ENCODE measurements at places on chromosomes 5 and 9.

- DNase-seq, result no peak
Observed at GRCh38 chr9:16771356-16771755, 99.1 kb downstream of the BNC2 start.

DNA sequence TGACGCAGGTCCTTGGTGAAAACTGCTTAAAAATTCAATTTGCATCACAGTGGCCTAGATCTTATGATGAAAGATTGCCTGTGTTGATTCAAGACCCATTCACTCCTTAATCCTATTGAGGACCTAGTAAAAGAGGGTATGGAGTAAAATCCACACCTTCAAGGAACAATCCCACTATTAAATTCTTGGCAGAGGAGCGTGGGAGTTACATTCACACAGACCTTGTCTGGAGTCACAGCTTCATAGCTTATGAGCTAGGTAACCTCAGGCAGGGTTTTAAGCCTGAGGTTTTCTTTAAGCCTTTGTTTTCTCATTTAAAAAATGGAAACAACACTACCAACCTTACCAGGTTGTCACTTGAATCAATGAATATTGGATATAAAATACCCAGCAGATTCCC lies 566.5 kb upstream of the ZNF462 start:
- no peak for DNase-seq

DNA sequence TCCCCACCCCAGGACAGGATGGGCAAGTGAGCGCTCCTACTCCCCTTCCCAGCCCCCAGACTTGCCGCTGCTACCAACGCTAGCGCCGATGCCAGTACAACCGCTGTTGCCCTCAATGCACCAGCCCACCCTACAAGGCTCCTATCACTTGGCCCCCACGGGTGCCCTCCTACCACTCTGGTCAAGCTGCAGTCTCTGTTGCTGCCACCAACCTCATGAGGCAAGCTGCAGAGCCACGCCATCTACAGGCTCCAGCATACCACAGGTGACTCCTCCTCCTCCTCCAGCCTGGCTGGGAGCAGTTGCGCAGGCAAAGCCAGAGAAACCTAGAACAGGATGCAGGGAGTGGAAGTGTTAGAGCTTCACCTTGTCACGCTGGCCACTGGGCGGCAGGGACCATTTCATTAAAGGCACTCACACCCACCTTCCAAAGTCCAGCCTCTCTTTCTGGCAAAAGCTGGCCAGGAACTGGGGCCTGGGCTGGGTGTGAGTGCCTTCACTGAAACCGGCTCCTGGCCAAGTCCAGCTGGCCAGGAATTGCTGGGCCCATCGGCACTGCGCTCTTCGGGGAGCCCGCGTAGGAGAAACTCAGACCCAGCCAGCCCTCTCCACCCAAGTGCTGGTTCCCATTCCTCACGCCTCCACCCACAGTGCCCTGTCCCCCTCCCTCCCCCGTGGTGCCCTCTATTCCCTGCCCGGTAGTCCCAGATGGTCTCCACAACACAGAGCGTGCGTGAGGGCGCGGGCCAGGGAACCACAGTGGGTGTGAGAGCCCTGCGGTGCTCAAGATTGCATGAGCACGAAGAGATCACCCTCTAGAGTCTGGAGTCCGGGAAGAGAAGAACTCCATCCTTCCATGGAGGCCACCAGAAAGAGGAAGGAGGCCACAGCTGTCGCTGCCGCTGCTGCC lies 1.6 kb upstream of the PCAT7 start:
- DNase-seq, result no peak

DNA sequence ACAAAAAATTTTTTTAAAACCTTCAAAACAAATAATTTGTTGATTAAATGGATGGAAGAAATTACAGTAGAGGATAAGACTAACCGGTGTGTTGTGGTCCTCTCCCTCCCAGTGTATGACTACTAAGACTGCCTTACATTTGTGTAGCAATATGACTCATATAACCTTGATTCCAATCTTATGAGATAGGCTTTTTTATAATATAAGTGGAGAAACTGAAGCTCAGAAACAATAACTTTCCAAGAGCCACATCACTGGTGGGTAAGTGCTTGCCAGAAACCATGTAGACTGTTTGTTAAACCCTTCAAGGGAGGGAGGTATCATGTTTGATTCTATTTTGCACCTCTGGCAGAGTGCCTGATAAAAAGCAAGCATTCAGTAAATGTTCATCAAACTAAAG lies 47.5 kb downstream of the NLN start:
- no peak for DNase-seq

GRCh38 chr5:21071421-21071820 lies 1083.4 kb upstream of the CDH18 start:
- no peak for DNase-seq

GRCh38 chr5:53543401-53543800 lies 17.0 kb upstream of the NDUFS4 start:
- no peak for DNase-seq

GRCh38 chr5:107985144-107985543 lies 314.4 kb upstream of the EFNA5 start:
- no peak for DNase-seq

DNA sequence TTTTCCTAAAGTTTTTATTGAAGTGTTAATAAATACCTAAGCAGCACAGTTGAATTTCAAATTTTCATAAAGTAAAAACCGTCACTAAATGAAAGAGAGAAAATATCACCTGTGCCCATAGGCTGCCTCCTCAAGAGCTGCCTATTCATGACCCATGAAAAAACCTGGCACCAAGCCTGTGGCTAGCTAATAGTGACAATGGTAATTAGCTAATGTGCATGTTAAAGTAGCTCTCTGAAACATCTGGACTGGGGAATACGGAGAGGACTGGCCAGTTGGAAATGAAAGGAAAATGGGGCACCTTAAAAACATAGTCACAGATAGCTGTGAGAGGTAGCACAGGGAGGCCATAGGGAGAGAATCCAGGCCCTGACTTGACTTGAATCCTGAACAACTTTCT lies 5.4 kb upstream of the GNE start:
- peak; percentile 81 for DNase-seq

DNA sequence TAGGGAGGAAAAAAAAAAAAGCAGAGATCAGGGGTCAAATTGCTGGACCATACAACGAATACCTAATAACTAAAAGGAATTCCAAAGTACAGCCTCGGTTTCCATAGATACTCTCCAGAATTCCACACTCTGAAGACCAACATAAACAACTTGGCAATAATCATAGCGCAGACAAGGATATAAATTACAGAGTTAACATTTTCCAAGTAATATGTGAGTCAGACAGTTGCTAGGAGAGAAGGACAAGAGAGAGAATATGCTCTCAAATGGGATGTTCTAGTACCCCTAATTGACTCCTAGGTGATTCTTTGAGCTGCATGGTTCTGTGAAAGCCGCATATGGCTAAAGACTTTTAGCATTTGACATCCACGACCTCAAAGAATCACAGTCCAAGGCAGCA lies 165.2 kb downstream of the FRMD3 start:
- DNase-seq, result no peak

- DNase-seq, result no peak
Observed at GRCh38 chr5:139746691-139747582, 48.7 kb upstream of the PSD2 start.

GRCh38 chr9:100939636-100940035 lies 88.9 kb upstream of the PLPPR1 start:
- no peak for DNase-seq

GRCh38 chr9:115594557-115594956 lies 476.6 kb upstream of the TNC start:
- DNase-seq, result no peak

DNA sequence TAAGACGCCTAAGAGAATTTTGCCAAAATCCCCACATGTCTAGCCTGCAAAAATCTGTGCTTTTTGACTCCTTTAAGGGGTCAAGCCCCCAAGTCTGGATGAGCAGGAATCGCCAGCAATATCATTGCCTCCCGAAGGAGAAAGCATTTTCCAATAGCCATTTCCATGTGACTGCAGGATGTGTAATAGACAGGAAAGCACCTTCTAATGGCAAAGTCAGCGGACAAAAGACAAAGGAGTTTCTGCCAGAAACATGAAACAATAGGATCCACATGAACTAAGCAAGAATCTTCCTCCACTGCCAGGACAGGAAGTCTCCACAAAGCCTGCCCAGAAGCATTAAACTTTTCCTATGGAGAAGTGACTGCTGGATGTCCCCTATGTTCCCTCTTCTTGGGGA lies 177.1 kb upstream of the PCSK5 start:
- no peak for DNase-seq

DNA sequence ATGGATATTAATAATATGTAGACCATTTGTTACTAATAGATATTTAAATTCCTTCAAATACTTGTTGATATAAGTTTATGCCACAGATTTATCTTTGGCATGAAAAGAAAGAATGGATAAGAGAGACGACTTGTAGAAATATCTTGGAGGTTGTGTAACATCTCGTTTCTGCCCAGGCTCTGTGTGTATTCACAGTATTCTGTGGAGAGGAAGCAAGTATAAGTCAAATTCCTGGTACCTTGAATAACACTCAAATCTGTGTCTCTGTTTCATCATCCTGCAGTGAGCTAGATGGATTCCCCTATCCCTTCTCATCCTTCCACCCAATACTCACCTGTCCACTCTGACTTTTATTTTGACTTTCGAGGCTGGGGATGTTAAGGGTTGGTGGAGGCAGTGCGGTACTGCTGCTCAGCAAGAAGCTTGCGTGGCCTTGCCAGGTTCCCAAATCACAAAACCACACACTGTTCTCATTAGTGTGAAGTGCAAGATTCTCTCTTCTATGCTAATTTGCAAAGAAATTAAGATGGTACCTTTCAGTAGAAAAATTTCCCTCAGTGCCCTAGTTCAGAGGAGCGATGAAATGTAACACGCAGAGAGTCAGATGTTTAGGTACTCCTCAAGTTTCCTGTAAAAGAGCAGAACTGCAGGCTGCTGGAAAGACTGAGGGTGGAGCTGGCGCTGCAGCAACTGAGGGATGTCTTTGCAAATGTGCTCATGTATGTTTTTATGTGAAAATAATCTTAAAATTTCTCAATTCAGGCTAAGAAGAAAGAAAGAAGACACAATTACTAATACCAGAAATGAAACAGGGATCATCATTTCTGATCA lies 42.6 kb upstream of the ANKRD18A start:
- no peak for DNase-seq

- no peak for DNase-seq
Observed at GRCh38 chr5:149616727-149617285, 35.5 kb downstream of the ARHGEF37 start.

DNA sequence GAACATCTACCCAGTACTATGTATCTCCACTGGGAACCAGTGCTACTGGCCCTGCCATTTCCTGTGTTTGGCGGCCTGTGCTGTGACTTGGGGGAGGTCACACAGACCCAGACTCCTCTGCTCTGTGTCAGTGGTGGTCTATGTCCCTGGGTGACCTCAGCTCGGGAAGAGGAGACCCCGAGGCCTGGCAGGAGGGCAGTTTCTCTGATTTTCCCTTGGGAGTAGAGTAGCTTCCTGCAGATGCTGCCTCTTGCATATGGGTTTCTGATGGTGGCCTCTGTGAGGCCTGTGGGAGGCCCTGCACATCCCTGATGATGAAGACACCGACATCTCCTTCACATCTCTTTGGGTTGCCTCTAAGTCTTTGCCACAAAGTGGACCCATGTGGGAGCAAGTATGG lies 13.0 kb upstream of the SMIM32 start:
- no peak for DNase-seq

DNA sequence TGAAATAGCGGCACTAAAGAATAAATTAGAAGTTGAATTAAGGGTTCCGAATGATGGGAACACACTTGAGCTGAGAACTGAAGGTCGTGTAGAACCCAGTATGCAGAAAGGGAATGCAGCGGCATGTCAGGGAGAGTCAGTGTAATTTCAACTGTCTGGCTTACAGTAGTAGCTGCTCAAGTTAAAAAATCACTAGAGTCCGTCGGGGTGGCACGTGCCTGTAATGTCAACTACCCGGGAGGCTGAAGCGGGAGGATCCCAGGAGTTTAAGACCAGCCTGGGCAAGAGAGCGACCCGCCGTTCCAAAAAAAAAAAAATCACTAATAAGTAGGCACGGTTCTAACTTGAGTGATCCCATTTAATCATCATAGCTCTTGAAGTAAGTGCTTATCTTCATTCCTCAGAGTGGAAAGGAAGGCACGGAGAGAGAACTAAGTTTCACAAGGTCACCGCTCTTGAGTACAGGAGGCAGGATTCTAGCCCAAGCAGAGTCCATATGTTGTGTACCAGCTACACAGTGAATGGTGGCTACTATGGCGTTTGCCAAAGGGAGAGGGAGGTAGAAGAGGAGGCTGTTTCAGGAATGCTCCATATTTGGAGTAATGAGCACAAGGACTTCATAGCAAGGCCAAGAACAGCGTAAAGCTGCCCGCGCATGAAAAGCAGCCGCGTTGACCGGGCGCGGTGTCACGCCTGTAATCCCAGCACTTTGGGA lies 831 bp downstream of the RMRP start:
- DNase-seq, result no peak

GRCh38 chr5:138981131-138981530 lies 106.0 kb upstream of the LRRTM2 start:
- DNase-seq, result no peak

DNA sequence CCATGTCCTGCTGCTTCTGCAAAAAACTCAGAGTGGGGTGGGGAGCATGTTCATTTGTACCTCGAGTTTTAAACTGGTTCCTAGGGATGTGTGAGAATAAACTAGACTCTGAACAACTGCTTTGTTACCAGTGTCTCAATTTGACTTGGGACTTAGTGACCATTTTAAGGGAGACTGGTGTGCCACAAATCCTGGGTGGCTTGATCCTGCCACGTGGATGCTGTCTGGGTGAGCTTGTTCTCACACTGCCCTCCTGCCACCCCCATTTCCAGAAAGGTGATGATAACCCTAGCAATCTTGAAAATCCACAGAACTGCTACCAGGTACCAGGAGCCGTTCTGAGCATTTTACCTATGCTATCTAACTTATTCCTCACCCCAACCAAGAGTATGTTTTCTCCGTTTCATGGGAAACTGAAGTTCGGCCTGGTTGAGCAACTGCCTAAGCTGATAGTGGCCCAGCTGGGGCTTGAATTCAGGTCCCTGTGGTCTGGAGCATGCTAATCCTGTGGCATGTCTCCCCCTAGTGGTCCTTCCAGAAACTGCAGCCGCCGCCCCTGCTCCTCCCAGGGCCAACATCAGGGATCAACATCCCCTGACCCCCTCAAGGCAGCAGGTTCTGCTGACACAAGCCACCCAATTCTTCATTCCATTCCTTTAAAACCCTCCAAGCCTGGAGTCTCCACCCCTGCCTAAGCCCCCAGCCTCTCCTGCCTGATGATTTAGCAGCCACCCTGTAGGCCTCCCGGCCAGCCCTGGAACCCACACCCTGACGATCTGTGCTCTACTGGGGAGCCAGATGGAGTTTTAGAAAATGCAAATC lies 2.8 kb downstream of the IL3 start:
- DNase-seq, result peak; percentile 26

GRCh38 chr5:93164690-93165089 lies 416.3 kb downstream of the NR2F1-AS1 start:
- no peak for DNase-seq
